ENCODE measurements at places on chromosomes 1 and 21. TPM values are rescaled to one million over a fixed set of nuclear protein-coding genes. Genes with fewer than 3 reads are reported as not detected.
A peak's percentile ranks its signal among the peaks of the same experiment; 100 is the strongest.

LIN28A gene
- polyA plus RNA-seq, result 0.09 TPM

DMRTA2 gene
- polyA plus RNA-seq, result 0.05 TPM

IFI44L gene
- 5.2 TPM for polyA plus RNA-seq

PCP4L1 gene
- polyA plus RNA-seq, result 1.4 TPM

SPRR2A gene
- polyA plus RNA-seq, result not detected

SPATA6 gene
- polyA plus RNA-seq, result 32.1 TPM

DNA sequence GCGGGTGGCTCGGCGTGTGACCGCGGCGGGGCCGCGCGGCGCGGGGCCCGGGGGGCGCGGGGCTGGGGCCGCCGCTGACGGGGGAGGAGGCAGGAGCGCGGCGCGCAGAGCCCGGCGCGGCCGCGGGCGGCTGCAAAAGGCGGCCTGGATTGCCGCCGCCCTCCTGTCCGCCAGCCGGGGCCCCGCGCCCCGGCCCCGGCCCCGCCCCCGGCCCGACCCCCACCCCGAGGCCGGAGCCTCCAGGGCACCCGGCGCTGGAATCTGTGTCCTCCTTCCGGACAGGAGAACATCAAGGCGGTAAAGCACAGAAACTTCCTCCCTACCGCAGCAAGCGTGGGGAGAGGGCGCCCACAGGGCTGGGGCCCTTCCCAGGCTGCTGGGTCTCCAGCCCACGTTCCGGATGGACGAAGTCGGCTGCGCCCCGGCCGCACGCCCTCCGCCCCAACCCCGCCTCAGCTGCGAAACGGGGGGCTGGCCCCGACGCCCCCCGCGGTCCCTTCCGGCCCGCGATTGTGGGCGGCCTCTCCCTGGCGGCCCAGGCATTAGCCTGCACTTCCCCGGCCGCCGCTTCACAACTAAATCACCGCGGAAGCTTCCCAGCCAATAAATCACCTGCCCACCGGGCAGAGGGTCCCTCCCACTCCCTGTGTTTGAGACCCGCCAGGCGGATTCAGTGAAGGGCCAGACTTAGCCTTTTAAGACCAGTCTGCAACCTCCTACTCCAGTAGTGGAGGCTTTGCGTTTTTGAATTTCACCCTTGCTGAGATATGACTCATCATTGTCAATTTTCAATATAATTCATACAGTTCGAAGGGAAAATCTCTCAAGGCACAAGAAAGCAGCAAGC lies 106.0 kb downstream of the SLC45A1 start:
- peak; percentile 50 for DNase-seq

DNA sequence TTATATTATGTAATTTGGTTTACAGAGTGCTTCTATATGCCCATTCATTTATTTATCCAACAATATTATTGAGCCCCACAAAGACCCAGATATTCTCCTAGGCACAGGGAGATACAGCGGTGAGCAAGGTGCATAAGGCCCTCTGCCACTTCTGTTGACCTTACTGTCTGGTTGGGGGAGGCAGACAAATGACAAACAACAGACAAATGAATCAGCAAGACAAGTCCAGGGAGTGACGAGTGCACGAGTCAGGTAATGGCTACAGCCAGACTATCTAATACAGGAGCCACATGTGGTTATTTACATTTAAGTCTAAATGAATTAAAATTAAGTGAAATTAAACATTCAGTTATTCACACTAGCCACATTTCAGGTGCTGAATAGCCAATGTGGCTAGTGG lies 22.0 kb upstream of the BCAR3 start:
- DNase-seq, result no peak

DNA sequence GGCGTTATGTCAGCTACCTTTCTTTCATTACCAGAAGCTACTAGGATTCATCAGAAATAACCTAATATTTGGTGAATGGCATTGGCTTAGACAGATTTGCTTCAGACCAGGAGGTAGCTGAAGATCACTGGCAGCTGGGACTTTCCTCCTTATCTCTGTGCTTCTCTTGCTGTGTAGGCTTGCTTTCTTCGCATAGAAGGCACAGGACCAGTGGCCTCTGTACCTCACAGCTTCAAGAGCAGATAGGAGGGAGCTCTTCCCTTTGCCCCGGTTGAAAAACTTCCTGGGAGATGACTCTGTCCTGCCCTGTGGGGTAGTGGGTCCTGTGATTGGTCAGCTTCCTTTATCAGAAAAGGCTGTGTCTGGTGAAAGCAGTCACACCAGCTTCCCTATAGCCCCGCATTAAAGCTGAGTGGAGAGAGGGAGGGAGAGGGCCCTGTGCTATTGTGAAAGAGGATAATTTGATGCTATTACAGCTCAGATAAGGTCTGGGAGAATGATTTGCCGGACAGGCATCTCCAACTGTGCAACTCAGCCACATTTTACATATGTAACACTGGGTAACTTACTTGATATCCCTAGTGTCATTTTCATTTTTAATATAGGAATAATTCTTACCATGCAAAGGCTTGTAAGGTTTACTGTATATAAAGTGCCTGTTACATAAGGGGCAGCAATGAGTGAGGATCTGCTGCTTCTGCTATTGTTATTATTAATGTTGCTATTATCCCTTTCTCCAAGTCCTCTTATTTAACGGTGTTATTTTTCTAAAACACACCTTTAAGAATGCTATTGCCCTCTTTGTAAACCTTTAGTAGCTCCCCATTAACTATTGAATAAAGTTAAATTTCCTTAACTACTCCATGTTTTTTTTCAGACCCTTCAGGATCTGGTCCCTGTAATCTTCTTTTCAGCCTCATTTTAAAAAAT lies 31.6 kb downstream of the OSBPL9 start:
- peak; percentile 76 for DNase-seq

GRCh38 chr1:66533804-66534740 lies at the start of gene SGIP1:
TSS of gene SGIP1 (plus strand) at chr1:66534153. CDS start at chr1:66534359, 206 bp downstream.
- DNase-seq, result no peak

DNA sequence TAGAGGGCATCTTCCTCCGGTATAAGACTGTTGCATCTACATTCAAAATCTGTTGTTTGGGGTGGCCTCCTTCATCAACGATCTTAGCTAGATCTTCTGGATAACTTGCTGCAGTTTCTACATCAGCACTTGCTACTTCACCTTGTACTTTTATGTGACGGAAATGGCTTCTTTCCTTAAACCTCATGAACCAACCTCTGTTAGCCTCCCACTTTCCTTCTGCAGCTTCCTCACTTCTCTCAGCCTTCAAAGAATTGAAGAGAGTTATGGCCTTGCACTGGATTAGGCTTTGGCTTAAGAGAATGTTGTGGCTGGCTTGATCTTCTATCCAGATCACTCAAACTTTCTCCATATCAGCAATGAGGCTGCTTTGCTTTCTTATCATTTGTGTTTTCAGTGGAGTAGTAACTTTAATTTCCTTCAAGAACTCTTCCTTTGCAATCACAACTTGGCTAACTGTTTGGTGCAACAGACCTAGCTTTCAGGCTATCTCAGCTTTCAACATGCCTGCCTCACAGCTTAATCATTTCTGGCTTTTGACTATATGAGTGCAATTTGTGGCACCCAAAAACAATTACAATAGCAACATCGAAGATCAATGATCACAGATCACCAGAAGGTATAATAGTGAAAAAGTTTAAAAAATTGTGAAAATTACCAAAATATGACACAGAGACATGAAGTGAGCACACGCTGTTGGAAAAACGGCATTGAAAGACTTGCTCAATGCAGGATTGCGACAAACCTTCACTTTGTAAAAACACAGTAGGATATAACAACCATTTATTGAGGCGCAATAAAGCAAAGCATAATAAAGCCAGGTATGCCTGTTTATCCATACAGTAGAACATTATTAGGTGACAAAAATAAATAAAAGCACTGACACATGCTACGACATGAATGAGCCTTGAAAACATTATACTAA lies 56.7 kb upstream of the GFI1 start:
- no peak for DNase-seq

- peak; percentile 97 for DNase-seq
These were observed at the start of gene PTPRU for GRCh38 chr1:29235955-29236711. TSS of gene PTPRU (plus strand) at chr1:29236522. CDS start at chr1:29236645, 123 bp downstream.

DNA sequence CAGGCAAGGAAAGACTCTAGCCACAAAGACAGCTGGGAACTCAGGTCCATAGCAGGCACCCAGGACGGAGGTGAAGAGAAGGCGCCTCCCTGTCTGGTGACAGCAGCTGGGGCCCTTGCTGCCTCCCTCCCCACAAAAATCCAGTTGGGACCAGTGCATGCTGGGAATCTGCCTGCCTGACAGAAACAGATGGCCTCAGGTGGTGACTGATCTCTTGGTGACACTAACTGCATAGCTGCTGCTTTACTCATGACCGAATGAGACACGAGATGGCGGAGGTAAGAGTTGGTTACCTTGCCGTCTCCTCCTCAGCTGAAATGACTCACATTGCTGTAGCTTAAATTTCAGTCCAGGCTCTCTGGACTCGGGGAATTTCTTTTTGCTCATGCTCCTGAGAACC lies 130.3 kb downstream of the FGGY start:
- DNase-seq, result no peak

DNA sequence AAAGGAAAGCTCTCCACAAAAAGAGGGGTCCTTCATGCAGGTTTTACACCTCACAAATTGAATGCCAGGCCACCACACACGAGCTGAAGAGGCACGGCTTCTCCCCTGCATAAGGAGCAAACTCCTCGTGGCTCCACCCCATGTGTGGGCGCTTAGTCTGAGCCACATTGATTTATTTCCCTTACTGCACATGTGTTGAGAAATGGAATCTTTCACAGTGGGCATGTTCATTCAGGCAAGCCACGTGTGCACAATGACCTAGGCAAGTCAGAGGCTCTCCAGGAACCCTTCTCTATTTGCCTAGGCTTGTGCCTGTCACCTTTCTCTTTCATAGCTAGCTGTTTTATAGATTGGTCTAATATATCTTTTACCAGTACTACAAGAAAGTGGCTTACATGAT lies 120.5 kb downstream of the LTN1 start:
- DNase-seq, result no peak

- peak; percentile 16 for DNase-seq
These were observed 51.9 kb downstream of the LRRN2 start for GRCh38 chr1:204633665-204634064.
